Stimulated activated CD8-positive, alpha-beta memory T cell treated with anti-CD3 and anti-CD28 coated beads, Interleukin-4, amount 100 ng/mL, for 1 hour (primary cell): ENCODE measurements at places on chromosomes 6 and 20.

- DNase-seq, result no peak
Measured at GRCh38 chr6:148799647-148800046, 52.8 kb downstream of the UST start.

GRCh38 chr6:118748311-118749062, 97.1 kb upstream of the CEP85L start:
- no peak for DNase-seq

GRCh38 chr6:146287691-146288369, 255.8 kb upstream of the RAB32 start:
- DNase-seq, result no peak

GRCh38 chr6:145428706-145429105, 306.6 kb downstream of the EPM2A start:
- no peak for DNase-seq

DNA sequence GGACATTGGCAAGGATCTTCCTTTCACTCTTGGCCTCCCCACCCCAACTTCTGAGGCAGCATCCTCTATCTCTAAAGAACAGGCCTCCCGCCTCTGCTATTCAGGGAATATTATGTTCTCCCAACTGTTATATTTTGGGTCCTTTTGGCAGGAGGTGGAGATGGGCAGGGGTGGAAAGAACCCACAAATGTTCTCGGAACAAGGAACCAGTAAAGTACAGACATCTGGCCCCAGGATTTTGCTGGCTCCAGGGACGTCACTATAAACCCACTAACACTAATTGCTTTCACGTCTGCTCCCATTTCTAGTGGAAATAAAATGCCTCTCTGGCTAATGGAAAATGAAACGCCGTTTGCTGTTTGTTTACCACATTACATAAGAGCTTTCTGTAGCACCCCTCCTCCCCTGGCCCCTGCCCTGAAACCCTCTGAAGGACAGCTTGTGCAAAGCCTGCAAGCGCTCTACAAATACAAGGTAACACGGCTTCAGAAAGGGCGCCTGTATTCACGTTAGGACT, 77.7 kb upstream of the TBC1D7 start:
- DNase-seq, result no peak

GRCh38 chr20:46057856-46058598, 29.0 kb downstream of the SLC12A5 start:
- DNase-seq, result no peak

GRCh38 chr6:68740828-68741500, 105.9 kb downstream of the ADGRB3 start:
- DNase-seq, result no peak

DNA sequence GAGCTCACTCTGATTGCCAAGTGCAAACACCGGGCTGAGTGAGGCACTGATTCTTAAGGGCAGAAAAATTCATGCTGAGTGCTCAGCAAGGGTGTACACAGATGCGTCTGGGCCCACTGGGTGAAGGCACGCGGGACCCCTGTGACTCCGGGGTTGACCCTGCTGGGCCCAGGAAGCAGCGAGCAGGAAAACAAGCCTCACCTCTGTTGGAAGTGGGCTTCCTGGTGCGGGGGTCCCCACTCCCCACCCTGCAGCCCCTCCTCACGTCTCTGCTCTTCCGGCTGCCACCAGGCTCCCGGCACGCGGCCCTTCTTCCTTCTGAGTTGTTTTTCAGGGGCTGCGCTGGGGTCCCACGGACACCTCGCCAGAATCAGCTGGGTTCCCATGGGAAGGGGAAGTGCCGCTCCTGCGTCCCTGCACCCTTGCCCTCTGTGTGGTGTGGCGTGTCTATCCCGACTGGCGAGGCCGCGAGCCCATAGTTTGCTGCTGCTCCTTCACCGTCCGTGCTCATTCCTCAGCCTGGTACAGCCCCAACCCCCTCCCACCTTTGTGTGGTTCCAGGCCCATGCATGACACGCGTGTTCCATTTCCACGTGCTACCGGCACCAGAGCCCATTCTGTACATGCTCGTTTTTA, 80.6 kb upstream of the BHLHE23 start:
- DNase-seq, result no peak

GRCh38 chr6:111781041-111781708, 92.1 kb downstream of the FYN start:
- no peak for DNase-seq

- DNase-seq, result no peak
Measured at GRCh38 chr20:50298554-50299324, 108.1 kb downstream of the CEBPB start.

- DNase-seq, result no peak
Measured at GRCh38 chr6:158041370-158041769, 59.7 kb downstream of the SYNJ2 start.

- DNase-seq, result no peak
Measured at GRCh38 chr20:3119044-3119443, 34.5 kb upstream of the AVP start.

DNA sequence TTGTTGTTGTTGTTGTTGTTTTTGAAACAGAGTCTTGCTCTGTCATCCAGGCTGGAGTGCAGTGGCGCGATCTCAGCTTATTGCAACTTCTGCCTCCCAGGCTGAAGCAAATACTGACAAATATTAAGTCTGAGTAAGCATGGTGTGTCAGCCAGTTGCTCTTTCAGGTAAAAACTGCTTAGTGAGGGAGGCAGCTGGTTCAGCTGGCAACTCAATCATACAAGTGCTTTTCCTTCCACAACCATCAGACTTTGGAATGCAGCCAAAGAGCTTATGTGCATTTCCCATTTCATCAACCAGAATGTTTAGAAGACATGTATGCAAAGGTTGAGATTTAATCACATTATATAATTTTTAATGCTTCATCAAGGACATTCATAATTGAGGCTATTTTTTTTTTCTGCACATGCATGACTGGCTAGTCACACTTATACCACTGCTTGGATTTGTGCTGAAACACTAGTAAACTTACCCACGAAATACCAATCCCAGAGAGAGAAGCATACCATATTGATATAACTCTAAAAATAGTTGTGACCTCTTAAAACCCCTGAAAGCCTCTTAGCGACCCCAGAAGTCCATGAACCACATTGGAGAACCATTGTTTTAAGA, 56.0 kb downstream of the CLIC5 start:
- no peak for DNase-seq

GRCh38 chr6:152948150-152948768, 34.6 kb downstream of the FBXO5 start:
- DNase-seq, result no peak

- DNase-seq, result peak; percentile 22
Measured at GRCh38 chr6:37050045-37050853, 44.8 kb downstream of the FGD2 start.

DNA sequence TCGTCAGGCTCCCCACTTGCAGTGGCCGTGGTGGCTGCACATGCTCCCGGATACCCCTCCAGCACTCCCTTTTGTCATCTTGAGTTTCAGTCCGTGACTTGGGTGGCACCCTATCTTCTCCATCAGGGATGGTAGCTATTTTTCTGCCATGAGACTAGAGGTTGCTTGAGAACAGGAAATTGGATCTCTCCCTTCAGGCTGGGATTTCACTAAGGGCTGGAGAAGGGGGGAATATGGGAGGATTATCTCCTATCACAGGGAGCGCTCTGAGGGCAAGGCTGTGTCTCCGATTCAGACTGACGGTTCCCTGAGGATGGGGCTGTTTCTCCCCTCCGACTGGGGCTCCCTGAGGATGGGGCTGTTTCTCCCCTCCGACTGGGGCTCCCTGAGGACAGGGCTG, 123.1 kb downstream of the MRPL14 start:
- no peak for DNase-seq

- no peak for DNase-seq
Measured at GRCh38 chr6:19569563-19569962, 267.6 kb upstream of the ID4 start.

GRCh38 chr6:20236344-20236743, 24.1 kb upstream of the MBOAT1 start:
- no peak for DNase-seq

DNA sequence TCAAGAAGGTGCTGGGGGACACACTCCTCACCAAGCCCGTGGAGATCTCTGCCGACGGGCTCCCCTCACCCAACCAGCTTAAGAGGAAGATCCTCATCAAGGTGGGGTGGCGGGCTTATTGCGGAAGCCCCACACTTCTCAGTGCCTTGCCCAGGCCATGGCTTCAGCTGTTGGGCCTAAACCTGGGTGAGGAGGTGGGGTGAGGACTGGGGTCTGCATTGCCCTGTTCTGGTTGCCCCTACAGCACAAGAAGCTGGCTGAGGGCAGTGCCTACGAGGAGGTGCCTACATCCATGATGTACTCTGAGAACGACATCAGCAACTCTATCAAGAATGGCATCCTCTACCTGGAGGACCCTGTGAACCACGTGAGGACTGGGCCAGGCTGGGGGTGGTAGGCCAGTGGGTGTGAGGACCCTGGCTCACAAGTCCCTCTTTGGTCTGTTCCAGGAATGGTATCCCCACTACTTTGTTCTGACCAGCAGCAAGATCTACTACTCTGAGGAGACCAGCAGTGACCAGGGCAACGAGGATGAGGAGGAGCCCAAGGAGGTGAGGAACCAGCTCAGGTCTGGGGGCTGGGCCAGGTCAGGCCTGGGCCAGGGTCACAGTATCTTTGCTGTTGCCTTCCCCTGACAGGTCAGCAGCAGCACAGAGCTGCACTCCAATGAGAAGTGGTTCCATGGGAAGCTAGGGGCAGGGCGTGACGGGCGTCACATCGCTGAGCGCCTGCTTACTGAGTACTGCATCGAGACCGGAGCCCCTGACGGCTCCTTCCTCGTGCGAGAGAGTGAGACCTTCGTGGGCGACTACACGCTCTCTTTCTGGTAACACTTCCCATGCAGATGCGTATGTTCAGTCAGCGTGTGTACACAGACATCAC, 27.9 kb downstream of the PLCG1 start:
- DNase-seq, result no peak

- no peak for DNase-seq
Measured at GRCh38 chr6:169568314-169569087, 133.3 kb downstream of the WDR27 start.

- no peak for DNase-seq
Measured at GRCh38 chr6:10598084-10598960, 77.2 kb downstream of the GCNT2 start.

GRCh38 chr20:29326376-29327070, 1930.9 kb upstream of the DEFB115 start:
- DNase-seq, result no peak

- DNase-seq, result no peak
Measured at GRCh38 chr6:35727231-35727934, 9.4 kb upstream of the ARMC12 start.

DNA sequence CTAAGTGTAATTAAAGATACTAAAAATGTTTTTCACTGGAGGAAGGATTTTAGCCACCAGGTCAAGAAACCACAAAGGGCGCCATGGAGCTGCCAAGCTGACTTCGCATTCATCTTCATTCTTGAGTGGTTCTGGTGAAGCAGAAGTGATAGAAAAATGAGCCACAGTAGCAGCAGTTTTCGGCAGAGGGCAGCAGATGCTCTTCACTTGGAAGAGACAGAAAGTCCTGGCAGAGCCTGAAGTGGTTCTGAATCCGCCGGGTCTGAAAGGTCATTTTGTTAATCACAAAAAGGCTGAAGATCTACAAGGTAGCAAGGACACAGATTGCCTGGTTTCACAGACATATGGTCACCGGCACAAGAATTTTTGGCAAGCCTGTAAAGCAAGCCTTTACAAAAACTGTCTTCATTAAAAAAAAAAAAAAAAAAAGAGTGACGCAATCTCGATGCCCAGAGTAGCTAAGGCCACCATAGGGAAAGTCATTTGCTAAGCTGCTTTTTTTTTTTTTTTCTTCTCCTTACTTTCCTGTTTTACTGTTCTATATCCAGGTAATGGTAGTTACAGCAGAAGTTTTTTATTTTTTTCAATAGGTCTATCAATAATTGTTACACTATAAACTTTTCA, 345.1 kb upstream of the AGPAT4 start:
- no peak for DNase-seq

- no peak for DNase-seq
Measured at GRCh38 chr6:112225691-112226090, 28.7 kb downstream of the LAMA4 start.

DNA sequence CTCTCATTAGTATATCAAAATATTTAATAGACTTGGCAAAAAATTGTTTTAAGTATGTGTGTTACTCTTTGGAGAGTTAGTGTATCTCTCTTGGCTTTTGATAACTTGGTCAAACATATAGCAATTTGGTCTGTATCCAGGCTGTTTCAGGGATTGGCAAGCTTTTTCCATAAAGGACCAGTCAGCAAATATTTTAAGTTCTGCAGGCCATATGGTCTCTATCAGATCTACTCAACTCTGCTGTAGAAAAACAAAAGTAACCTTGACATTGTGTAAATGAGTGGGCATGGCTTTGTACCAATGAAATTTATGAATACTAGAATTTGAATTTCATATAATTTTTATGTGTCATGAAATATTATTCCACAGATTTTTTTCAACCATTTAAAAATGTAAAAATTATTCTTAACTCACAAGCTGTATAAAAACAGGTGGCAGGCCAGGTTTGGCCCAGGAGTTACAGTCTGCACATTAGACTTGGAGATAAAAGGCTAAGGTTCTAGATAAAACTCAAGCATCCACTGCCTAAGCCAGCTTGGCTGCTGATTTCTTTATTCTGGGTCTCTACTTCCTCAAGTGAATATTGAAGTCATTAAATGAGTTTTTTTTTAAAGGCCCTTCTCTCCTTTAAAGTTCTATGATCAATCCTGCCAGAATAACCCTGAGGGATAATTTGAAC, 13.7 kb downstream of the GSTA4 start:
- DNase-seq, result no peak

- no peak for DNase-seq
Measured at GRCh38 chr6:87027021-87027420, 67.9 kb downstream of the CGA start.

GRCh38 chr6:143187238-143187923, 126.7 kb downstream of the AIG1 start:
- DNase-seq, result no peak

GRCh38 chr20:48799328-48800105, 28.3 kb downstream of the PREX1 start:
- DNase-seq, result no peak

DNA sequence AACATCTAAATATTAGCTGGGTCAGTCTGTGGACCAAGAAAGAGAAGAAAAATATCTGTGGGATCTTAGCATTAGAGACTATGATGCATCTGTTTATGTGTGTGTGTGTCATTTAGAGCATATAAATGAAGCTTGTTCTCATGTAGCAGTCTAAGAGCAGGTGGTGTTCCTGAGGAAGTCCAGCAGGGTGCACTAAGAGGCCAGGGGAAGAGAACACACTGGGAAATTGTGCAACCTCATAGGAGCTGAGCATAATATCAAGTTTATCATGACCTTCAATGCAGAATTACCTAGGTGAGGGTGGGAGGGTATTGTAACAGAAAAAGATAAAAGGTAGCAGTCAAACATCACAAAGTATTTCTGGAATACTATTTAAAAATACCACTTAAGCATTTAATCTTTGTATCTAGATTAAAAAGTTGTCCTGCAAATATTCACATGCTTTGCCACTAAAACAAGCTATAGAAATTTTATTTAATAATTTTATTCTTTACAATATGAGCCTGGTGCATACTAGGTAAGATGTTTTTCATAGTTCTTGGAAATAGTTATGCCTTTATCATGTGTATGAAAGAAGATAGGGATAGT, 80.5 kb downstream of the SMPDL3A start:
- DNase-seq, result no peak

- DNase-seq, result no peak
Measured at GRCh38 chr6:24504287-24504648, 9.5 kb downstream of the ALDH5A1 start.

GRCh38 chr6:25542984-25543910, 108.8 kb upstream of the SCGN start:
- DNase-seq, result no peak
